ENCODE measurements at places on chromosomes 1 and 21. TPM values are rescaled to one million over a fixed set of nuclear protein-coding genes. Genes with fewer than 3 reads are reported as not detected.

The ZC3H11A gene
- 67.3 TPM for total RNA-seq

The OR2L5 gene
- total RNA-seq = not detected

The OR2L2 gene
- under 0.01 TPM for total RNA-seq

The UBL4B gene
- not detected for total RNA-seq

The CFAP126 gene
- not detected for total RNA-seq

The RHEX gene
- total RNA-seq = not detected

The PHTF1 gene
- total RNA-seq = 32.9 TPM
